Thoracic aorta (tissue), 2 donors: ENCODE measurements at places on chromosomes 7 and 10. TPM values are rescaled to one million over a fixed set of nuclear protein-coding genes. Genes with fewer than 3 reads are reported as not detected.

GRCh38 chr7:87702326-87702725 is 74.1 kb downstream of the RUNDC3B start:
- no peaks in the 10 kb centered on the region for H3K36me3 ChIP-seq
- DNase-seq = no peak
- no peaks in the 10 kb centered on the region for H3K4me1 ChIP-seq

GRCh38 chr7:10724449-10724848 is 249.2 kb upstream of the PHF14 start:
- no peak overlapping the region for H3K27ac ChIP-seq
- H3K36me3 ChIP-seq = no peaks in the 10 kb centered on the region
- H3K27me3 ChIP-seq = no peaks in the 10 kb centered on the region

DNA sequence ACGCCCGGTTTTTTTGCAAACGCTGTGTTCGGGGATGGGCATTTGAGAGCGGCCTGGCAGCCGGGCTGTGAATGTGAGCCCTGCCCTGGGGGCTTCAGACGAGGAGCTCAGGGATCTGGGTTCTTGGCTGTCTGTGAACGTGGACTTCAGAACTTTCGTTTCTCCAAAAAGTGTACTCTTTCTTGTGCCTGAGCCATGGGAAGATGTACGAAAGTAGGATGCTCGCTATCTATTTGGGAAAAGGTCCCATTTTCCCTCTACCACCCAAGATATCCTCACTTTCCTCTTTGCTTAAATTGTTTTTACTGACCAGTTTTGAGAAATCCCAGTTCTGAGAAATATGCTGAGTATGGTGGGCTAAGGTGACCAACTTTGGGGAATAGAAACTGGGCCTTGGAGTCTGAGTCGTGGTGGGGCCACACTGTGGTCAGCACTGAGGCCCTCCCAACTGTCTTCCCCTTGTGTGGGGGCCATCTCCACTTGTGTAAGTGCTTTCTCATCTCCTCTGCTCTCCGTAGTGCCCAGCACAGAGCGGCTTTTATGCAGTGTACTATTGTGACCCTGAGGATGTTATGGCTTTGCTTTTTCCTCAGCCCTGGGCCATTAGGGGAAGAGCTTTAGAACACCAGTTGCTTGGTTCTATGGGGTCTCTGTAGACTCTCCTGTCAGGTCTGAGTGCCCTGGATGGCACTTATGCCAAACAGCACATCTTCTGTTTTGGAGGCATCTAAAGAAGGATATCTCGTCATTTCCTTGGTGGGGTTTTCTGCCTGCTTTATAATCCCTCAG is 918 bp downstream of the DBNL start:
- H3K27ac ChIP-seq = peak overlapping the region; percentile 53
- H3K4me3 ChIP-seq = peak overlapping the region; percentile 91
- H3K27me3 ChIP-seq = no peaks in the 10 kb centered on the region
- peaks cover 14% of the 10 kb centered on the region for H3K36me3 ChIP-seq
- no peak for DNase-seq

DNA sequence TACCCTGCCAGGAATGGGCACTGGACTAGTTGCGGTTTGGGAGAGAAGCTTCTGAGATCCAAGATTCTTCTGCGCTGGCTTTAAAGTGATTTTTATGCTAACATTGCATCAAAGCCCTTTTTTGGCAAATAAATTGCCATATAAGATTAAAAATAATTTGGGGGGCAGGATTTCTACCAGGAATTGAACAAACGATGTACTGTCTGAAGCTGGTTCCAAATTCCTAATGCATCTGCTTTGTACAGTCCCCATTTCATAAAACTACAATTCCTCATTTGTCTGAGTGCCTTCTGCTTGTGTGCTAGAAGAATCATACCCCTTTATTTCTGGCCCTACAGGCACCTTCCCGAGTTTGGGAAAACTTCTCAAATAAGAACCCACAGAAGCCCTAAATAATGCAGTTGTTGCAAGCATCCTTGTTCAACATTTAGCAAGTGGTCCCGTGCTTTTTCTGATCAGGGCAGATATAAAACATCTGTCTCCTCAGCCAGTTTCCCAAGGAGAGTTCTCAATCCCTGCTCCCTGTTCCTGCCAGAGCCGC is 349.7 kb downstream of the PTEN start:
- no peak overlapping the region for H3K27ac ChIP-seq
- DNase-seq = no peak
- no peaks in the 10 kb centered on the region for H3K36me3 ChIP-seq
- H3K4me1 ChIP-seq = no peaks in the 10 kb centered on the region
- no peak overlapping the region for H3K4me3 ChIP-seq

- H3K27me3 ChIP-seq = no peaks in the 10 kb centered on the region
- DNase-seq = no peak
- H3K36me3 ChIP-seq = peaks cover 26% of the 10 kb centered on the region
- H3K4me3 ChIP-seq = no peak overlapping the region
These were observed 31.4 kb downstream of the SHH start for GRCh38 chr7:155780884-155781283.

DNA sequence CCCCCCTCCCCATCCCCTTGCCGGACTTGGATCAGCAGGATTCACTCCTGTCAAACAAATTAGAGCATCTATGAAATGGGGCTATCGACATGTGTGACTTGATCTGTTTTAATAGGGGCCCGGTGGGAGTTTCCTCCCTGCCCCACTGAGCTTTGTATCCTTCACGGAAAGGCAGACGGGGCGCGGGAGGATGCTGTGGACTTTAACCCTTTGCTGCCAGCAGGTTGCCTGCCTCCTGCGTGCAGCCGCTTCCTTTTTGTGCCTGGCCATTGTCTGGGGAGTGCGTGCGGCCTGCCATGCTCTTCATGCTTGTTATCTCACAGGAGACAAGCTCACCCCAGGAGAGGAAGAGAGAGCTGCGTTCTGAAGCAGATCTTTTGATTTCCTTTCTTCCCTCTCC is 512.8 kb upstream of the GALNT17 start:
- no peak overlapping the region for H3K4me3 ChIP-seq
- H3K4me1 ChIP-seq = peaks cover 14% of the 10 kb centered on the region
- DNase-seq = no peak
- H3K27me3 ChIP-seq = no peaks in the 10 kb centered on the region
- no peak overlapping the region for H3K27ac ChIP-seq

- DNase-seq = no peak
- no peaks in the 10 kb centered on the region for H3K4me1 ChIP-seq
- no peak overlapping the region for H3K4me3 ChIP-seq
- no peaks in the 10 kb centered on the region for H3K36me3 ChIP-seq
- no peak overlapping the region for H3K27ac ChIP-seq
These were observed 112.9 kb downstream of the SAMD9 start for GRCh38 chr7:93004906-93005305.

DNA sequence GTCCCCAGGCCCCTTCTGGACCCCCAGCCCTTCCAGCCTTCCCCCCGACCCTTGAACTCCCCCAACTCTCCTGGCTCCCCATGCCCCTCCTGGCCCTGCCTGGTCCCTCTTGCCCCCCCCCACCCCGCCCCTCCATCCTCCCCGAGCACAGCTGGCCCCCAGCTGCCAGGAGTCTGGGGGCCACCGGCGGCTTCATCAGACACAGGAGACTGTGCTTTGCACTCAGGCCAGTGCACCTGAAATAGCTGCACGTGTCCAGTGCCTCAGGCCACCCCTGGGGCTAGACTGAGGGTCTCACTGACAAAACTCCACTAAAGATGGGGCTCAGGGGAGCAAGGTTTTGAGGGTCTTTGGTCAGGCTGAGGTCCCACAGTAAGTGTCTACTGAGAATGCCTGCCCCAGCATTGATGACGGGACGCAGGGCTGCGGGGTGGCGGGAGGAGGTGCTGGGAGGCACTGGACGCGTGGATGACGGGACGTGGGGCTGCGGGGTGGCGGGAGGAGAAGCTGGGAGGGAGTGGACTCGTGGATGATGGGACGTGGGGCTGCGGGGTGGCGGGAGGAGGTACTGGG is 6.5 kb downstream of the FOXL3 start:
- no peaks in the 10 kb centered on the region for H3K4me1 ChIP-seq
- DNase-seq = no peak
- no peaks in the 10 kb centered on the region for H3K27me3 ChIP-seq

- H3K27me3 ChIP-seq = no peaks in the 10 kb centered on the region
- no peak for DNase-seq
- H3K36me3 ChIP-seq = no peaks in the 10 kb centered on the region
- no peak overlapping the region for H3K27ac ChIP-seq
These were observed 91.3 kb upstream of the TMEM106B start for GRCh38 chr7:12119620-12120303.

- no peak for DNase-seq
- peaks cover 23% of the 10 kb centered on the region for H3K4me1 ChIP-seq
- H3K4me3 ChIP-seq = peak overlapping the region; percentile 99
- H3K27me3 ChIP-seq = no peaks in the 10 kb centered on the region
- no peaks in the 10 kb centered on the region for H3K36me3 ChIP-seq
These were observed 433.6 kb upstream of the GALNT17 start for GRCh38 chr7:70698219-70698832.

DNA sequence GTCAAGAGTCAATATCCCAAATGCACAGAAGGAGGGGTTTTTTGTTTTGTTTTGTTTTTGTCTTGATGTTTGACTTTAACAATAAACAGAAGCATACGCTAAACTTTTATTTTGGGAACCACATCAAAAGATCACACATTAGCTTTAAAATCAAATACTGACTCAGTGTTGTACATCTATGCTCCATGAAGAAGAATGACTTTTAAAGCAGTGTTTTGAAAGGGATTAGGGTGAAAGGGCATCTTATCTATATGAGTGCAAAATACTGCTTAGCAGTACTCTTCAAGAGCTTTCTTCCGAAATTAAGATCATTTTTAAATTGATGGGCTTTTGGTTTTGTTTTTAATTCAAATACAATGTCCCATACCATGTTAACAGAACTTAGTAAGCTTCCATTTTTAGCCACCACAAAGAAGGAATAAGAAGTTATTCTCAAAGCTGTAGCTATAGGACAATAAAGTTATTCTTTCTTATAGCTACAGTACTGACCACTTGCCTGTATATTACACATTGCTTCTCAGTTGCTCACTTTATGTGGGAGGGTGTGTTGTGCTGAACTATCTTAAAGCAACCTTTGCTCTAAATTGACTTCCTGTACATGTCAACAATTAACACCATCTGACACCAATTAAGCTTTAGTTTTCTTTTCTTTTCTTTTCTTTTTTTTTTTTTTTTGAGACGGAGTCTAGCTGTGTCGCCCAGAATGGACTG is 144.3 kb upstream of the KAT6B start:
- H3K27me3 ChIP-seq = no peaks in the 10 kb centered on the region
- no peak overlapping the region for H3K4me3 ChIP-seq
- no peak overlapping the region for H3K27ac ChIP-seq
- H3K4me1 ChIP-seq = no peaks in the 10 kb centered on the region

DNA sequence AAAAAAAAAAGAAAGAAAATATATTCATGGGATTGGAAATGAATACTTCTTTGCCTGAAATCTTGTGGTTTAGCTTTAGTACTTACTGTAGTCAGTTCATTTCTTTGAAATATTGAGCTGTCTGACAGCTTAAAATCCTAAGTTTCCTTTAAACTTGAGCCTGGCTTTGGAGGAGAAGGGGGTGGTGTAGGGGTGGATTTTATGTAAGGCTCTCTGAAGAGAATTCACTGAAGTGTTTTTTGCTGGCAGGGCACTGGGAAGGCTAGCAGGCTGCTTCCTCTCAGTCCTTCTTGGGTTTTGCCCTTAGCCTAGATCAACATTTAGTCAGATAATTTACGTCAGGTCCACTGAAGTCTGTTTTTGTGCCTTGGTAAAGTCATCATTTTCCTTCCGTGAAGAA is 516.5 kb downstream of the AUTS2 start:
- no peaks in the 10 kb centered on the region for H3K27me3 ChIP-seq
- DNase-seq = no peak
- no peak overlapping the region for H3K4me3 ChIP-seq
- H3K4me1 ChIP-seq = no peaks in the 10 kb centered on the region
- H3K36me3 ChIP-seq = no peaks in the 10 kb centered on the region

DNA sequence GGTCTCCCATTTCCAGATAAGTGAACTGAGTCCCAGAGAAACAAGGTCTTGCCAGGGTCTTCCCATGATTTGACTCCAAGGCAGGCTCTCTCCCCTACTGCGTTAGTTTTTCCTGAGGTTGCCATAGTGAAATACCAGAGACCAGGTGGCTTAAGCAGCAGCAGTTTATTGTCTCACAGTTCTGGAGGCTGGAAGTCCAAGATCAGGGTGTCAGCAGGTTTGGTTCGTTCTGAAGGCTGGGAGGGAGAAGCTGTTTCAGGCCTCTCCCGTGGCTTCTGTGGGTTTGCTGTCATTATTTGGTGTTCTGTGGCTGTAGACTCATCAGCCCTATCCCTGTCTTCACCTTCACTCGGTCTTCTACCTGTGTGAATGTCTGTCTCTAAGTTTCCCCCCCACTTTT is 129.9 kb downstream of the GRK5 start:
- no peaks in the 10 kb centered on the region for H3K36me3 ChIP-seq
- DNase-seq = no peak
- peaks cover 8% of the 10 kb centered on the region for H3K4me1 ChIP-seq
- no peaks in the 10 kb centered on the region for H3K27me3 ChIP-seq
- H3K27ac ChIP-seq = no peak overlapping the region

- H3K36me3 ChIP-seq = peaks cover 23% of the 10 kb centered on the region
- no peak for DNase-seq
- no peak overlapping the region for H3K27ac ChIP-seq
- H3K4me3 ChIP-seq = no peak overlapping the region
These were observed 36.6 kb downstream of the DNMBP start for GRCh38 chr10:99973190-99973589.

DNA sequence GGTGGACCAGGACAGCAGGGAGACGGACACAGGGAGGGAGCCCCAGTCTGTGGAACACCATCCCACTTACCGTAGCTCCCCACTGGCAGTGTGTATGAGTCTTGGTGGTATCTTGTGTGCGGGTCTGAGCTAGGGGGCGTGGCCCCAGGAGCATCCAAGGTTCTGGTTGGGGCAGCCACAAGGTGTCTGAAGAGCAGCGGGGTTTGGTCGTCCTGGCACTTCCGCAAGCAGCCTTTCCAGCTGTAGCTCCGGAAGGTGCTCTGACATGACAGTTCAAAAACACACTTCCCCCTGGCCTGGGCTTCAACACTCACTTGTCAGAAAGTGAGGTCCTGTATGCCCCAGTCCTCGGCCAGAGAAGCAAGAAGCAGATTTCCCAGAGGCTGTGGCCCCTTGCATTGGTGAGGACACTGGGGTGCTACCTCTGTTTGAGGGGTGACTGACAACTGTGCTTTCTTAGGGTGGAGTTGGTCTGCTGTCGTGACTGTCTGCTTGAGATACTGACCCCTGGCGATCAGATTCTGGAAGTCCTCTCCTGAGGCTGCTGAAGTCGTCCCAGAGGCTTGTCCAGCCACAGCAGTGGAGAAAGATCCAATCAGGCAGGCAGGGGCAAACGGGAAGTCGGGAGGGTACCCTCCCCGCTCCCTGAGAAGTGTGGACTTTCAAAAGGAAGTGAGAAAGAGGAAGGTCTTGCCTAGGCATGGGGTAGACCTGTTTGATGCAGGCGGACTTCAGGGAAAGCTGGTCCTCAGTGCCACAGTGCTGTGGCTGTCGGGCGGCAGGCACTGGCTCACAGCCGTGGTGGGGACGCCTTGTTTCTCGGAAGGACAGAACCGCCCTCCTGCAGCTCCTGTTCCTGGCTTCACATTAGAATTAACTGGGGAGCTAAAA is 51.4 kb upstream of the PFKFB3 start:
- no peaks in the 10 kb centered on the region for H3K27me3 ChIP-seq
- no peaks in the 10 kb centered on the region for H3K36me3 ChIP-seq
- peaks cover 30% of the 10 kb centered on the region for H3K4me1 ChIP-seq

Gene KLF14
- total RNA-seq = not detected

Gene CAV1
- 210 TPM for total RNA-seq

Gene DGKI
- 22.3 TPM for total RNA-seq

Gene PTPN20
- total RNA-seq = 2.1 TPM
